ENCODE measurements at places on chromosomes 4 and X.

DNA sequence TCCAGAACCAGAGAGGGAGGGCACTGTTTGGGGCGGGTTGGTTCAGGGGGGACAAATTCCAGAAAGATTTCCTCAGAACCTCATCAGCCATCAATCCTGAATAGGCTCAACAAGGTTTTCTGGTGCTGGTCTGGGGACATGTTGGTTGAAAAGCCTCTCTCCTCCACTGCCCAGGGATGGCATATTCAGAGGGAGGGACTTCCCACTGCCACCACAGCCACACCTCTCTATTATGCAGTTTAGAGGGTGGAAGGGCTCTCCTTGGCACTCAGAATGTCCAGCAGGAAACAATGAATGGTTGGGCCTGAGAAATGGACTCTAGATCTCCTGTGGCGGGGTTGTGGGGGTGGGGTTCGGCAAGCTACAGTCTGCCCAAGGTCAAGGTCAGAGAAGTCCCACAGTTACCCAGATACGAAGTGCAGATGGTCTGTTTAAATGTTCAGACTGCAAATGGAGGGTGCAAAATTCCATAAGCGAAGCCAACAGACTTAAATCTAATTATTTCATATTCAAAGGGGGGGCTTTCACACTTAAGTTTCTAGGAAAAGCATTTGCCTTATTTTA, 70.7 kb downstream of the LEF1 start:
- DNase-seq = no peak

DNA sequence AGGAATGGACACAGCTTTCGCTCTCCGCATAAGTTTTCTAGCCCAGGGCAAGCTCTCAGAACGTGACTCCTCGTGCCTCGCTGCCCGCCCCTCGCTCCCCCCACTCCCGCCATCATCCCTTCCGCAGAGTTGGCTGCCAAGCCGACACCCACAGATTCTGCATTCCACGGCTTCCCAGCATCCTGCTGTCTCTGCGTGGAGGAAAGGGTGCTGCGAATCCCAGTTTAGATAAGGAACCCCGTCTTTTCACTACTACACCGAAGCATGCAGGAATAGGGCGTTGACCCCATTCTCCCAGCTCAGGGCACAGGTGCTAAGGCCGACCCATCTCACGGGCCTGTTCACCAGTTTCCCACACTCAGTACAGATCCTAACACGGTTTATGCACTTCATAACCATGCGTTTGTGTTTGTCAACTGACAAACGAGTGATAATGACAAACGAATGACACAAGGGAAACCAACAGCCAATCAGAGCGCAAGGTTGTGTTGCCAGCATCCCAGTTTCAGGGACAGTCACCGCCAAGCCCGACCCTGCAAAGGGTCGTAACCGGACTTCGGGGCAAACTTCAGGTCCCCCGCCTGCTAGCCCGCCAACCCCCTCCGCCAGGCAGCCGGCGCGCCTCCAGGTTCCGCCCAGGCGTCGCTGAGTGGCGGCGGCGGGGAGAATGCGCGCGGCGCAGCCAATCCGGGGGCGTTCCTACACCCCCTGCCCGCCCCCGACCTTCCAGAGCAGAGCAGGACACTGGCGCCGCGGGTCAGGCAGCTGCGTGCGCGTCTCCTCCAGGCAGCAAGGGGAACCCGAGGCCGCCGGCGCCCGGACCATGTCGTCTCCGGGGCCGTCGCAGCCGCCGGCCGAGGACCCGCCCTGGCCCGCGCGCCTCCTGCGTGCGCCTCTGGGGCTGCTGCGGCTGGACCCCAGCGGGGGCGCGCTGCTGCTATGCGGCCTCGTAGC, at the start of gene CYP2U1:
TSS of gene CYP2U1 (plus strand) at position 729 of the 954 bp plus-strand sequence. CDS start at position 824, 95 bp downstream.
- no peak for DNase-seq

DNA sequence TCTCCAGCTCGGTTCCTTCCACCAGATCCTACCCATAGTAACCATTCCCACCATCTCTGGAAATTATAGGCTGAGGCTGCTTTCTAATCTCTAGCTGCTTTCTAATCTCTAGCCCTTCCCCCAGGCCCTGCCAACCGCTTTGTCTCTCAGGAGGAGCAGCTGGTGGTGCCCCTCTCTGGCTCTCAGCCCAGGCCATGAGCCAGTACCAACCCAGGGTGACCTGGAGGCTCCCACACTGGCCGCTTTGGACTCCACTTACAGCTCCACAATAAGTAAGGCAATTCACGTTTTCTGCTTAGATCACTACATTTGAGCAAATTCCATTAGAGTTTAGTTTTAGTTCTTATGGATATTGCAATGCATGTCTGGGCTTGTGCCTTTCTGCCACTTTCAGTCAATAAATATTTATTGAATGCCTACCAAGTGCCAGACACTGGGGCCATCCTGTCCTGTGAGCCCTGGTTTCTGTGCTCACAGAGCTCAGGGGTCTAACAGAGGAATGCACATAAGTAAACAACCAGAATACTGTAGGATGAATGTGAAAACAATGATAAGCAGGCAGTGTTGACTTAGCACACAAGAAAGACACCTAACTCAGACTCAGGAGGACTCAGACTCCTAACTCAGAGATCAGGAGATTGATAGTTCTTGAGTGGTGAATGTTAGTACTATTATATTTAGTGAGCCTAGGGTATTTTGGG, 38.9 kb downstream of the SMC1A start:
- DNase-seq = no peak

DNA sequence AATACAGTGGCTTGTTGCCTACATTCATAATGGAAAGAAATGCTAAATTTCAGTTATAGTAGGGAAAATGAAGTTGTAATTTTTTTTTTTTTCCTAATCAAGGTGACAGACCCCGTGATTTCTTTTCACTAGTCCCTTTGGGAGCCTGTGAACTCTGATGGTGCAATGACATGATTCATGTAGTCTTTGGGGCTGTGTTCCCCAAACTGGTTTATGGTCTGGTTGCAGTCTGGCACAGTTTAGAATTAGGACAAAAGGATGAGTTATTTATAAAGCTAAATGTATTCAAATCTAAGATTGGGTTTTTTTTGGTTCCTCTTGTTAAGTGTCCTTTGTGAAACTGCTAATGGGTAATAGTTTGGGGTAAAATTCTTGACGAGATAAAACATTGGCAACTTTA, 66.0 kb downstream of the REPS2 start:
- no peak for DNase-seq

GRCh38 chr4:127049526-127049925, 583.2 kb upstream of the INTU start:
- no peak for DNase-seq

- no peak for DNase-seq
Measured at GRCh38 chrX:38985945-38986344, 184.7 kb downstream of the MID1IP1 start.

GRCh38 chr4:4613641-4614286, 71.9 kb upstream of the STX18 start:
- no peak for DNase-seq

DNA sequence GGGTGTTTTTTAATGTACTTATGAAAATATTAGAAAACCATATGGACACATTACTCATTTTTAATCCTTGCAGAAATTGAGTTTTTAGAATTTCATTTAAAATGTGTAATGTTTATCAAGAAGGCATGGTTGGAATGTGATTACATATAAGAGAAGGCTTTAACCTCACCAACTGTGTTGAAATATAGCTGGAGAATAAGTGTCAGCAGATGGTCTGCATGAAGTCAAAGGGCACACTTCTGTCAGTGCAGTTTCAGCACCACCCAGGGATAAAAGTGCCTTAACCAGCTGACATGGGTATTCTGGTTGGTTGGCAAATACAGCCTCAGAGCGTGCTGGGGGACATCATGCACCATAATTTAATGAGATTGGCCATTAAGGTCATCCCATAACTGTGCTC, 21.2 kb upstream of the ANTXR2 start:
- no peak for DNase-seq

- no peak for DNase-seq
Measured at GRCh38 chr4:24568425-24568824, 15.9 kb downstream of the DHX15 start.

GRCh38 chr4:40170588-40170987, 26.2 kb upstream of the RHOH start:
- DNase-seq = no peak

DNA sequence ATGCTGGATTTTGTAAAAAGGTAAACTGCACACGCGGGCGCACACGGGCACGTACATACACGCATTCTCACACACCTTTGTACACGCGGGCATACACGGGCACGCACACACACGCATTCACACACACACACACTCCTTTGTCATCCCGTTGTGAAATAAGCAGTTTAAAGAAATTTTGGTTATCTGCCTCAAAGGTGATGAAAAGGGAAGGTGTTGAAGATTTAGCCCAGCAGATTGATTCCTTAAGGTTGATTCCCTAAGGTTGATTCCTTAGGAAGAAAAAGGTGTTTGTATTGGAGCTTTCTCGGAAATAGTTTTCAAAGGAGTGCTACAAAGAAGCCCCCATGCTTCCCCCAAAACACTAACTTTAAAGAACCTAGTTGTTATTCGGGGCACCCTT, 693 bp downstream of the ATP10D start:
- DNase-seq = no peak

- no peak for DNase-seq
Measured at GRCh38 chrX:2817036-2817435, 11.7 kb upstream of the GYG2 start.

DNA sequence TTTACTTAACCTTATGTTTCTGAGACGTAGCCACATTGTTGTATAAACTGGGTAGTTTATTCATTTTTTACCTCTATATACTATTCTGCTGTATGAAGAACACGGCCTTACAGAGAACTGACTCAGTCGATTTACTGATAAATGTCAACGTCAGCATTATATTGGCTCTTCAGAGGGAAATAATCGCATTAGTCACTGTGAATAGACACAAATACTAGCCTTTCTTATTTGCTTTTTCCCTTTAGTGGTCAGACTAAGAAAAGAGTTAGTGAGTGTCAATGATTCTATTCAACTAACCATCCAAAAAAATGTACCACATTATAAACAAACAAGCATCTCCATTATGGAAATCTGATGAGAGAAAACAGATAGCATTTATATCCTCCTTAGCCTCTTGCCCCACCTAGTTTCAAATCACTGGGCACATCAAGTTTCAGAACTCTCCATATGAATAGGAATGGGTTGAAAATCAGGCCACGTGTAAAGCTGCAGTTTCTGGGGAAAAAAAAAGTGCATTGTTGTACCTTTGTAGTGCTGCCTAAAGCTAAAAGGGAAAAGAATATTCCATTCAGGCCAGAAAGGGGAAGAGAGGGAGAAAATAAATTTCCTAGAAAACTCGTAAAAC, 146.7 kb upstream of the VCX3A start:
- no peak for DNase-seq

GRCh38 chr4:119246177-119246733, 33.7 kb downstream of the USP53 start:
- no peak for DNase-seq

DNA sequence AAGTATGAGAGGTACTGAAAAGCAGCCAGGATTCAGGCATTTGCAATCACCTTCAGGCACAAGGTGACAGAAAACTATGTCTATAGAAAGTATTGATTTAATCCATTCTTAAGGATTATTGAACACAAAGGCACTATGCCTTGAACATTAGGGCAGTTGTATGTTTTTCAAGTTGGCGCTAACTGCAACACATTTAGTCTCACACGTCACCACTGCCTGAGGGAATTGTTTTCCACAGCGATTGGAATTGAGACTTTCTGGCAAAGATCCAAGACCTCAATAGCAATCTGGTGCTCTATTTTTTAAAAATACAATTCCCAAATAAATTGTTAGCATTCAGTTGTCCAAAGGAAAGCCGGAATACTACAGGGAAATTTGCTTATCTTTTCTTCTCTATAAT, 52.7 kb upstream of the FTHL17 start:
- DNase-seq = no peak

GRCh38 chrX:13499736-13500135, 69.7 kb upstream of the EGFL6 start:
- no peak for DNase-seq

DNA sequence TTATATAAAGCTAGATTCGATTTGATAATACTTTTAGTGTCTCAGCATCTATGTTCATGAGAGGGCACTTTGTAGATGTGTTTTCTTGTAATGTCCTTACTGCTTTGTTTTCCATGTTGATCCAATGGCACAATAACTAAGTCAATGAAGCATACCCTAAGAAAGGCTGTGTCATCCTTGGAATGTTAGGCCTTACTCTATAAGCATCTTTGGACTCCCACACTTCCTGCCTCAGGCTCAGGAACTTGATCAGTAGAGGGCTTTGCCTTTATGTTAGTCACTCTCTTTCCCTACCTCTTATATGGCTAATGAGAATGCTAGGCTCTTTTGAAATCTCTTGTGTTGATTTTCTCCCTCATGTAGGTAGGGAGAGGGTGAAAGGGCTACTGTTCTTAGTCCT, 33.2 kb upstream of the EDA2R start:
- DNase-seq = no peak

DNA sequence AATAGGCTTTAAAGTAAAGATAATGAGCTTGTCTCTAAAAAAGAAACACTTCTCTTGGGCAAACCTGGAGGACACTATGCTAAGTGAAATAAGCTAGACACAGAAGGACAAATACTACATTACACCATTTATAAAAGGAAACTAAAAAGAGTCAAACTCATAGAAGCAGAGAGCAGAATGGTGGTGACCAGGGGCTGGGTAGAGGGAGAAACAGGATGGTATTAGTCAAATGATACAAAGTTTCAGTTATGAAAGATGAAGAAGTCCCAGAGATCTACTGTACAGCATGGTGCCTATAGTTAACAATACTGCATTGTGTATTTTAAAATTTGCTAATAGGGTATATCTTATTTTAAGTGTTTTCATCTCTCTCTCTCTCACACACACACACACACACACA, 28.5 kb downstream of the ACSL4 start:
- no peak for DNase-seq

- no peak for DNase-seq
Measured at GRCh38 chr4:52269761-52270160, 218.7 kb downstream of the SPATA18 start.

DNA sequence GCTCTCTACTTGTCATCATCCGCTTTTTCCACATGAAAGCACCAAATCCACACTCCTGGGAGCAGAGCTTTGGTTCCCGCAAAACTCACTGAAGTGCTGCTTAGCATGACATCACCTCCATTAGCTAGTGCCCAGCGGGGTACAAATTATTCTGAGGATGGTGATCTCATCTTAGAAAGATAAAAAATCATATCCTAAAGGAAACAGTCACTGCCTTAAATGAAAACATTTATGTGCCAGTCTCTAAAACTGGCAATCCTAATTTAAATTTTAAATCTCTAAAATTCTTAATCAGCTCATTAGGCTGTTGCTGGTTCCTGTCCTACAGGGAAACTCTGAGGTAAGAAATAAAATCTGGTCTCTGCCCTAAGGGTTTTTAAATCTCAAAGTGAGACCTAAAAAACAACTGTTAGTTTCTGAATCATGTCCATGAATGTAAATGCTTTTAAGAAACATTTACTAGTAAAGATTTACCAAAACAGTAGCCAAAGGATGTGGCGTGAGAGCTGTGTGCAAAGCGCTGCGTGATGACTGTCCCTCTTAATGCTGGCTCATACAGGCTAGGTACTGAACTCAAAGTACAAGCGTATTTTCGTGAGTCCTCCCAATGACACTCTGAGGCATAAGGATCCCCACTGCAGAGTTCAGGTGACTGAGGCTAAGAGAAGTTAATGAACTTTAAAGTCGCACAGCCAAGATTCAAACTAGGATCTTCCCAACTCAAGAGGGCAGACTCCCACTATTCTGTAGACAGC, 4.5 kb downstream of the CASP3 start:
- DNase-seq = no peak

GRCh38 chr4:121824171-121824527, 466 bp upstream of the CCNA2 start:
- DNase-seq = no peak

- no peak for DNase-seq
Measured at GRCh38 chrX:19715711-19716638, 171.4 kb downstream of the SH3KBP1 start.
